NK-92 treated with Interleukin-12 subunit alpha and Interleukin-12 subunit beta, amount 100 ng/mL, for 24 hours (cell line): ENCODE measurements at places on chromosomes 11 and 22.

- peak; percentile 96 for DNase-seq
These were observed at the start of gene RBM4 for GRCh38 chr11:66638177-66639065. RBM4 (plus strand) TSS chr11:66638703; CDS start chr11:66639712, 1,009 bp downstream.

DNA sequence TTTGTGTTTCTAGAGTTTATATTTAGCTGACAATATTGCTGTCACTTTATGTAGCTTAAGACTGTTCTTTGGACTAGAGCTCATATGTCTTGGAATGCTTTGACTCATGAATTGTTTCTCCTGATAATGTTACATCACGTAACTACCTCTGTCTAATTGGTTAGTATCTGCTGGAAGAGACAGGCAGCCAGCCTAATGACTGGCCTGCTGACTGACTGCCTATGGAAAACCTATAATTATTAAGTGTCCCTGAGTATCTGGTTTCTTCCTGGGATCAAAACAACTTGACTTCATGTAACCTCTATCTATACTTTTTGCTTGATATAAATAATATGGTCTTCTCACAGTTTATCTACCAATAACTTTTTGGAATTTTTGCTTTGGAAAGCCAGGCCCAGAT, 9.4 kb downstream of the SOX6 start:
- no peak for DNase-seq

DNA sequence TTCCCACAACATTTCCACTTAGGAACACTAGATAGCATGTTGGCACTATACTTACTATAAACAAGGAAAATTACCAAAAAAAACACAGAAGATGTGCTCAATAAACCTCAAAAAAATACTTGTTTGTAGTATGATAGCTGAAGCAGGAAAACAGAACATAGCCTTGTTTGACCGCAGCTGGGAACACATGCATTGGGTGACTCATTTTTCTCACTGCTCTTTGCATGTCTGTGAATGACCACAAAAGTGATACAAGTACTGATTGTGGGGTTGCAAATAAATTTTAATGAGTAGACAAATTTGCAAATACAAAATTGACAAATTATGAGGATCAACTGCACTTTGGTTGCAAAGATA, 22.8 kb upstream of the GUCY1A2 start:
- peak; percentile 17 for DNase-seq

DNA sequence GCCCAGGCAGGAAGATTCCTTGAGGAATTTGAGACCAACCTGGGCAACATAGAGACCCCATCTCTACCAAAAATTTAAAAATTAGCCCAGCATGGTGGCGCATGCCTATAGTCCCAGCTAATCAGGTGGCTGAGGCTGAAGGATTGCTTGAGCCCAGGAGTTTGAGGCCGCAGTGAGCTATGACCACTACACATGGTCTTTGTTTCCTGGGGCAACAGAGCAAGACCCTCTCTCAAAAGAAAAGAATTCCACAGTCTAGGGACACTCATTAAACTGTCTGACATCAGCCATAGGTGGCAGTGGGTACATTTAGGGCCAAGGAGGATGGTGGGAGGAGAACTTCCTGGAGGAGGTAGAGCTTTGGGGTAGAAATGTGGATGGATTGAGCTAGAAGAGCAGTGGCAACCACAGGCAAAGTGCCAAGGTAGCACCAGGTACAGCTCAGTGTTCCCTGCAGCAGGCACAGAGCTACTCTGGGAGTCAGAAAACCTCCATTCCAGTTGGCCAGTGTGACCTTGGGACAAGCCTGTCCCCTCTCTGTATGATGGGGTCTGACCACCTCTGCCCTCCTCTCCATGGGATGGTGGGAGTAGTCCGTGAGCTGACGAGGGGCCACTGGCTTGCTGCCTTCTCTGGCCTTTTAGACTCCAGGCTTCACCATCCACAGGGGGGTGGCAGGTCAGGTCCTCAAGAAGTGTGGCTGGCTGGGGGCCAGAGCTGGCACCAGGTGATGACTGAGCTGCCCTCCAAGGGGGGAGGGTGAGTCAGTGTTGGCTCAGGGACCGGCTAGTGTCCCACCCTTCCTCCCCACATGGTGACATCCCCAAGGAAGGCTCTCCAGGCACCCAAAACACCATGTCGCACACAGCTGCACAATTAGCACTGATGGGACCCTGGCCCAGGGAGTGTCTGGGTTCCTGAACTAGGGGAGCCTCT, 3.7 kb upstream of the CLCF1 start:
- no peak for DNase-seq

DNA sequence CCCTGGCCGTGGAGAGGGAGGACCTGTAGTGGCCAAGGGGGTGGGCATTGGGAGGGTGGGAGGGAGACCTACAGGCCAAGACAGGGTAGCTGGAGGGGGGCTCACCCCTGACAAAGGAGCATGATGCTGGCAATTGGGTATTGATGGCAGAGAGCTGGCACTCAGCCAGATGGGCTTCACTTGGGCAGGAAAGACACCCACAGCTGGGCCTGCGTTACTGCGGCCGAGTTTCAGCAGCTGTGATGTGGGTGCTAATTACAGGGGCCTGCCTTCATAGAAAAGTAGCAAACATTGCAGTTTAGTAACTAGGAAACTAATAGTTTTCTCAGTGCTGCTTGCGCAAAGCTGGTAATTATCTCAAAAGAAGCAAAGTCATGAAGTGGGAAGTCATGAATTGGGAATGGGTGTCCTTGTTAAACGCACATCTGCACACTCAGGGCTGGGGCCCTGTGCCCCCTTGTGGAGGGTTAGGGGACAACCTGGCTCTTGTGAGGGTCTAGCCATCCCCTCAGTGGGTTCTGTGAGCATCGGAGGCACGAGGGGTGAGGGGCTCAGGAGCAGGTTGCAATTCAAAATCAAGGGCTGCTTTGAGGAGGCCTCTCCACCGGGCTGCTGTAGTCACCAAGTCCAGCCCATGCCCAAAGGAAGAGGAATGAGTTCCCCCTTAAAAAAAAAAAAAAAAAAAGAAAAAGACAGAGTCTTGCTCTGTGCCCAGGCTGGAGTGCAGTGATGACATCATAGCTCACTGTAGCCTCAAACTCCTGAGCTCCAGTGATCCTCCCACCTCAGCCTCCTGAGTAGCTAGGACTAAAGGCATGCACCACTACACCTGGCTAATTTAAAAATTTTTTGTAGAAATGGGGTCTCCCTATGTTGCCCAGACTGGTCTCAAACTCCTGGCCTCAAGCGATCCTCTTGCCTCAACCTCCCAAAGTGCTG, 24.4 kb upstream of the TXNRD2 start:
- DNase-seq = no peak

DNA sequence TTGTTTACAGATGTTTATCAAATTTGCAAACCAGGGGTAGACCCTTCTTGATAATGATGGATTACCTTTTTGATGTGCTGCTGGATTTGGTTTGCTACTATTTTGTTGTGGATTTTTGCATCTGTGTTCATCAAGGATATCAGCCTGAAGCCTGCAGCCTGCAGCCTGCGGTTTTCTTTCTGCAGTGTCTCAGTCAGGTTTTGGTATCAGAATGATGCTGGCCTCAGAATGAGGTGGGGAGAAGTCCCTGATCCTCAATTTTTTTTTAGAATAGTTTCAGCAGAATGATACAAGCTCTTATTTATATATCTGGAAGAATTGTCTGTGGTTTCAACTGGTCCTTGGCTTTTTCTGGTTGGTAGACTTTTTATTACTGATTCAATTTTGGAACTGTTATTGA, 19.7 kb upstream of the RAB38 start:
- DNase-seq = no peak

DNA sequence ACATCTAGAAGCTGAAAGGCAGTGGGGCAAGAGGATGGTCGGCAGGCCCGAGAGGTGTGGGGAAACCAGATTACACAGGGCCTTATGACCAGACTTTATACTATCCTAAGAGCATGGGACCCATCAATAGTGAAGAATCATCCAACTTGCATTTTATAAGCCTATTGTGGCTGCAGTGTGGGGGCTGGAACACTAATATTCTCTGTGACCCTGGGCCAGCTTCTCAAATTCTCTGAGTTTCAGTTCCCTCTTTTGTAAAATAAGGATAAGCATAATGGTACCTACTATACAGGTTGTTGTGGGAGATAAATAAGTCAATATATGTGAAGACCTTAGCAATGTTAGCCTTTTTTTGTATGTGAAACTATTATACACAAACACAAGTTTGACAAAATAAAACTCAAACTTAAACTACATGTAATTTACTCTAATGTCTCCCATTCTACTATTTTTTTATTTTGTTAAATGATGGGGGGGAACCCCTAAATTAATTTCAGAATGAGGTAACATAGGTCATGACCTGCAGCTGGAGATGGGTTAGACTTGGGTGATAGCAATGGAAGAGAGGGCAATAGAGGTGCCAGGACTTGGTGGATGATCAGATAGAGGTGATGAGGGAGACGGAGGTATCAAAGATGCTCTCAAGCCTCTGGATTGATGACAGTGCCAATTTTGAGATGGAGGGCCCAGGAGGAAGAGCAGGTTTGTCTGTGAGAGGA, 30.1 kb downstream of the SMCO4 start:
- no peak for DNase-seq

DNA sequence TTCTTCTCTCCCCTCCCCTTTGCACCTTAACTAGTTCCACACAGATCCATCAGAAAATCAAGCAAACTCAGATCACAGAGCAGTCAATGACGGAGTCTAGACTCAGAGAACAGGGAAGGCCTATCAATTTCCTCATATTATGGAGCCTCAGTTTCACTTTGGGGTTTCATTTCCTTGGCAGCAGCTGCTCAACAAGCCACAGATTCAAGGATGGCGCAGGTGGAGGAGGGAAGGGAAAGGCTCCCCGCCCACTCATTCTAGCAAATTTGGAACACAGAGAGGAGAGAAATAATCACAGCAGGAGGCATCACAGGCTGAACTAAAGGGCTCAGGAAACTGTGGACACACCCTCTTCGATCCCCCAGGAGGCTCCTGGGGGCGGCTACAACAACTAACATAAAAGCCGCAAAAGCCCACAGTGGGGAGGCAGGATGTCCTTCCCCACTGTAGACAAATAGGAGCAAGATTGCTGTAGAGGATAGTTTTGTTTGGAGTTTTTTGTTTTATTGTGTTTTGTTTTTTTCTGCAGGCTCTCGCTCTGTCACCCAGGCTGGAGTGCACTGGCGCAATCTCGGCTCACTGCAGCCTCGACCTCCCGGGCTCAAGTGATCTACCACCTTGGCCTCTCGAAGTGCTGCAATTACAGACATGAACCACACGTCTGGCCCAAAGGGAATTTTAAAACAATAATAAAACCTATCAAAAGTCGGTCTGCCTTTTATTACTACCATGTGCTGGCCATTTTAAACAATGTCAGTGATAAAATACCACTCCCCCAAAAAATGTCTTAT, 3.4 kb downstream of the PLAAT3 start:
- DNase-seq = no peak

DNA sequence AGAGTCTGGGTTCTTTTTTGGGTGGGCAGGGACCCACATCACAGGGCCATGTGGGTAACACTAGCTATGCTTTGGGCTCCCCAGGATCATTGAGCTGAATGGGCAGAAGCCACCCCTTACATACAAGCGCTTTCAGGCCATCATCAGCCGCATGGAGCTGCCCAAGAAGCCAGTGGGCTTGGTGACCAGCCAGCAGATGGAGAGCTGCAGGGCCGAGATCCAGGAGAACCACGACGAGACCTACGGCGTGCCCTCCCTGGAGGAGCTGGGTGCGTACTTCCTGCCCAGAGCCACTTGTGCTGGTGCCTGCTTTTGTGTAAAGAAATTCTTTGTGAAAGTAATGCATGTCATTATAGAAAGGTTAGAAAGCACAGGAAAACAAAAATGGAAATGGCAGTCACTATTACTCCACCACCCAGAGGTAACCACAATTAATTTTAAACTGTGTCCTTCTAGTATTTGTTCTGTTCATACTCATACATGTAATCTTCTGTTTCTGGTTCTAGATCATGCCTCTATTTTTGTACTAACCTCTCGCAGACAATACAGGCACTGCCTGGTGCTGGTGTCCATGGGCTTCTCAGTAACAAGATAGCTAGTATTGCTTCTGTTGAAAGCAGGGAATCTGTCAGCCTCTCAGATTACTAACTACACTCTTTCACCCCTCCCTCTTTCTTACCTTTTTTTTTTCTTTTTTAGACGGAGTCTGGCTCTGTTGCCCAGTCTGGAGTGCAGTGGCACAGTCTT, 13.7 kb downstream of the CRY2 start:
- no peak for DNase-seq
